ENCODE measurements at places on chromosomes 1 and 21.

DNA sequence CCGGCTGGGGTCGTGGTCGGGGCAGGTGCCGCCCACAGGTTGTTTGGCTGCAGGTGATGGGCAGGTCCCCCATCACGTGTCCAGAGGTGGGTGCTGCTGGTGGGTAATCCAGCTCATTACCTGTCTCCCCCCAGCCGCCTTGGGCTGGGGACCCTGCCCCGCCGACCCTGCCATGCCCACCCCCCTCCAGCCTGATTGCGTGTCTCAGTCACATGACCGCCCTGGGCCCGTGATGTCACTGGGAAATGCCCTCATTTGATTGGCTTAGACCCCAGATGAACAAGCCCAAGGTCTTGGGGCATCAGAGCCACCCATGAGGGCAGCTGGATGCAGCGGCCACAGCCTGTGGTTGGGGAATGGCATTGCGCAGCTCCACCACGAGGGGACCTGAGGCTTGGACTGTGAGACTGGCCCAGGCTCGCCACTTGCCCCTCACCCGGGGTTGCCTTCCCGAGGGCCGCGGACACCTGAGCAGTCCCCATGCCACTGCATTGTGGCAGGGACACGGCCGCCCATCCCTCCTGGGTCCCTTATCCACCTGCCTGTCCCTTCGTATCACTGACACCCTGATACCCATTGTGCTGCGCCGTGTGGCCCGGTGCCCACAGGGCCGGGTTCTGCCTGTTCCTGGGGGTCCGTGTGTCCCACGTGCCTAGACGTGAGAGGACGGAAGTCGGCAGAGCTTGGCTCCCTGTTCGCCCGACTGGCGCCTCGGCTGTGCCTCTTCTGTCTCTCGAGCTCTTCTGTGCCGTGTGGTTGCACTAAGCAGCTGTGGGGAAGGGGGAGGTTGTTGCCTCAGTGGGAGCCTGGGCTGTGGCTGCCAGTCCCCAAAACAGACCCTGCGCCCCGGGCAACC is 68.0 kb downstream of the FAAP20 start:
- DNase-seq: no peak

GRCh38 chr1:30511563-30511962 is 211.8 kb downstream of the MATN1 start:
- no peak for DNase-seq

- DNase-seq: no peak
Observed at GRCh38 chr1:151124763-151125403, 21.5 kb downstream of the SEMA6C start.

DNA sequence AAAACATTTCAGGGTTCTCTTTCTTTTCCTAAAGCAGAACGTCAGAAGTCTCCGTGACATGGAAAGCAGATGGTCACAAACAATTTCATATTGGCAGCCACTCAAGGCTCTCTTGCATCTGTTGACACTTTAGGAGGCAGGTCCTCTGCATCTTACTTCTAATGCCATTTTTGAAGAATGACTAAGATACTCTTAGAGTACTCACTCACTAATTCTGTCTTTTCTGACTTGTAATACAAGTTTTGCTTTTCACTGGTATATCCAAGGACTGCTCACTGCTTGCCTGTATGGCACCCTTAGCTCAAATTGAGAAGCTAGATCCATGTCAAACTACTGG is 68.3 kb downstream of the PRRX1 start:
- no peak for DNase-seq

DNA sequence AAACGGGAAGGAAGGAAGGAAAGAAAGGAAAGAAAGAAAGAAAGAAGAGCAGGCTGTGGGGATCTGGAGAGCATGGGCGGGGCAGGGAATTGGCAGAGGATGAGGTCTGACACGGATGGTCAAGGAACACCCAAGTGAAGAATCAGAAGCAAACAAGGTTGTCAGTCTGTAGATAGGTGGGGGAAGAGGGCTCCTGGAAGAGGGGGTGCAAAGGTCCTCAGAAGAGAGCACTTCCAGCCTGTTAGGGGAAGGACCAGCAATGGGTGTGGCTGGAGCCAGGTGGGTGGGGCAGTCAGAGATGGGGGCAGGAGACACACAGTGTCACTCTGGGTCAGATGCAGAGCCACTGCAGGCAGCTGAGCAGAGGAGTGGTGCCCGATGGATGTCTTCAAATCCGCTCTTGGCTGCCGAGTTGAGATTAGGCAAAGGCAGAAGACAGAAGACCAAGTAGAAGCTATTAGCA is 11.0 kb upstream of the PLA2G2C start:
- DNase-seq: no peak

DNA sequence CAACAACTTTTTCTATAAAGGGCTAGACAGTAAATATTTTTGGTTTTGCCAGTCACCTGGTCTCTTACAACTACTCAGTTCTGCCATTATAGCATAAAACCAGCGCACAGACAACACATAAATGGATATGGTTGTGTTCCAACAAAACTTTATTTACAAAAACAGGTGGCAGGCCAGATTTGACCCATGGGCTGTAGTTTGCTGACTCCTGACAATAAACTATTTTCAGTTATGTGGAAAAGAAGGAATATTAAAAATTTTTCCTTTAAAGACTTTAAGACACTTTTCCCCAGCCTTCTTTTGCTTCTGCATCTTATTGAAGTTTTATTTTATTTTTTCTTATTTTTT is 16.0 kb downstream of the EIF2D start:
- DNase-seq: no peak

Measured in CD4-positive, alpha-beta memory T cell (primary cell).